Activated CD4-positive, alpha-beta T cell treated with anti-CD3 and anti-CD28 coated beads, Interleukin-2, amount 50 U/mL, for 16 hours (primary cell): ENCODE measurements at places on chromosomes 7 and 10.

DNA sequence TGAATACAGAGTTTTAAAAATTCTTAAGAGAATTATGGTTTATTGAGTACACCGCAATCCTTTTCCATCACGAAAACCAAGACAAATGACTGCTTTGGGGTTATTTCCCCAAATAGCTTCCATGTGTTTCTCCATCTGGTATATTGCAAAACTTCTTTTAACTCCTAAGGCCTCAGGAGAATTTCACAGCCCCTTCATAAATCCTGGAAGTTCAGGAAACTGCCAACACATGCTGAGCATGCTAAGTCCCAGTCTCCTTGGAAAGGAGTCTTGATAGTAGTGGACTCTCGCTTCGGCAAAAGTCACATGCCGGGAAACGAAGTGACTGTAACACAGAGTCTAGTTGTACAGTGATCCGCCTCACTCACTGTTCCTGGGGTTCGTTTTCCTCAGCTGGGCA, 88.1 kb upstream of the RSU1 start:
- no peak for DNase-seq

- DNase-seq: no peak
Measured at GRCh38 chr10:126380352-126381076, 7.8 kb downstream of the ADAM12 start.

DNA sequence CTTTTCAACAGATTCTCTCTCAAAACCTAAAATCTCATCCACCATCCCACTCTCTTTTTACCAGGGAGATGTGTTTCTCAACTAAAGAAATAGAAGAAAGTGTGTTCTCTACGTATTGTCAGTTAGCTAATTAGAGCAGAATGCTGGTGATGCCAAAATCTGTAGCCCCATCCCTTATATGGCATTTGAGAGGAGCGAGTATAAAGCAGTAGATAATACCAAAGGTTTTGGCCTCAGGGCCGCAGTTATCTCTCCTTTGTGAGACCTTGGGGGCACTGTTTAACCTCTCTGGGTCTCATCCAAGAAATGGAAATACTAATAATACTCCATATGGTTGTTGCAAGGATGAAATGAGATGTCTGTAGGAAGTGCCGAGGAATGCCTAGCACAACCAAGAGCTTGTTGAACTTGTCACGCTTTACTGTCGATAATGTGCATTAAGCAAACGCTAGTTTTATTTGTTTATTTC, 456 bp upstream of the DLD start:
- DNase-seq: no peak

GRCh38 chr10:114824391-114824790, 2.8 kb downstream of the FHIP2A start:
- no peak for DNase-seq

GRCh38 chr7:13231216-13231615, 543.8 kb downstream of the ARL4A start:
- no peak for DNase-seq

- DNase-seq: no peak
Measured at GRCh38 chr10:34549001-34549400, 266.1 kb downstream of the PARD3 start.

DNA sequence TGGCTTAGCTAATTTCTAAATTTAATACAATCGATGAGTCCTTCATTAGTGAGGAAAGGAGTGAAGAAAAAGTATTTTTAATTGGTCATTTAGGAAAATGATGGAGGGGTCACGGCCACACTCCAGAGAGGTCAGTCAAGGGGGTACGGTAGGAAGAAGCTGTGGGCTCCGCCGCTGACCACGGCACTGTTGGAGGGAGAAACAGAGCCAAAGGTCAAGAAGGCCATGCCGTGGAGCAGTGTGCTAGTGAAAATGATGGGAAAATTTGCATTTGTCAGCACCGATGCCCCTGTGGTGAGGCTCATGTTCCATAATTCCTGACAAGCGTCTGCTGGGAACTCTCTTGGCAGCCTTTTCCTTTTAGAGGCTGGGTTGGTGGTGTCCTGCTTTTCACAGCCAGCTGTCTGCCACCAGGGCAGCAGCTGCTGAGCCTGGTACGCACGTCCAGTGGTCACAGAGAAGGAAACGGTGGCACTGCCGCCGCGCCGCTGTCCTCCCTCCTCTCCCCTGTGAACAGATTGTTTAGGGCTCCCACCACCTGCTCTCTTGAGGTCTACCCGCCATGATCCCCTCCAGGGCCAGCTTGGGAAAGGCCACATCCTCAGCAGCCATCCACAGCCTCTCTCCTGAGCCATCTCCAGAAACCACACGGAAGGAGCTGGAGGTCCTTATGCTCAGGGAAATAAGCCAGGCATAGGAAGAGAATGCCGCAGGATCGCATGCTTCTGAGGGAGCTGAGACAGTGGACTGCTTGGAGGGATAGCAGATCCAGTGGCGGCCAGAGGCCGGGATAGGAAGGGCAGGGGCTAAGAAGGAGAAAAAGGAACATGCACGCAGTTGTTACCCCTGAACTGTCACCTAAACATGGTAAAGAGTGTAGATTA, 263.7 kb upstream of the PPP2R2D start:
- DNase-seq: no peak

GRCh38 chr10:133212853-133213494, 17.0 kb upstream of the UTF1 start:
- DNase-seq: no peak

DNA sequence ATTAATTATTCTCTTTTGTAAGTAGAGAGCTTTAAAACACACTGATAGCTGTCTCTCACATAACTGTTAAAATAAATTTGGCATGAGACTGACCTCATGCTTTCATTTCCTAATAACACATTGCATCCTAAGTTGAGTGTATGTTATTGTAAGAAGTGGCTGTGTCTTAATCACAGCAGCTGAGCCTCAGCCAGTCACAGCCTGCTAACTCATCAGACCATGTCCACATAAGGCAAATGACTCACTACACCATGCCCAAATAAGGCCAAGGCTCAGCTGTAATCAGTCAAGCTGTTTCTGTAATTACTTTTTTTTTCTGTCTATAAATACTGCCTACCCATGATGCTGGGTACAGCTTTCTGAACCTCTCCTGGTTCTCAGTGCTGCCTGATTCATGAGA, 860.9 kb downstream of the XPNPEP1 start:
- DNase-seq: no peak

GRCh38 chr7:111558991-111559390, 3.3 kb downstream of the IMMP2L start:
- DNase-seq: peak; percentile 5

DNA sequence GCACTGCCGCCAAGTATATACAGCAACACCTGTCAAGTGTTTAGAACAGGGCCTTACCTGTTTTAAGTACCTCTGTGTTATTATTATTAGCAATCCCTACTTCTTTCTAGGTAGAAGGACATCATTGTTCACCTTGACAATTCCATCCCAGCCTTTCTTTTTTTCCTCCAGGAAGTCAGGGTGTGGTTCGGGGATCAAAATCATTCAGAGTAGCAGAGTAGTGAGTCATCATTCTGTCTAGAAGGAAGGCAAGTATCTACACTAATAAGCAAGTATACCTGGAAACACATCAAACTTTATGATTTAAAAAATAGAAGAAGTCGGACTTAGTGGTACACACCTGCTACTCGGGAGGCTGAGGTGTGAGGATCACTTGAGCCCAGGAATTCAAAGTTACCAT, 25.5 kb upstream of the CAPZA2 start:
- DNase-seq: no peak

GRCh38 chr10:75552171-75552570, 120.7 kb downstream of the LRMDA start:
- DNase-seq: no peak

DNA sequence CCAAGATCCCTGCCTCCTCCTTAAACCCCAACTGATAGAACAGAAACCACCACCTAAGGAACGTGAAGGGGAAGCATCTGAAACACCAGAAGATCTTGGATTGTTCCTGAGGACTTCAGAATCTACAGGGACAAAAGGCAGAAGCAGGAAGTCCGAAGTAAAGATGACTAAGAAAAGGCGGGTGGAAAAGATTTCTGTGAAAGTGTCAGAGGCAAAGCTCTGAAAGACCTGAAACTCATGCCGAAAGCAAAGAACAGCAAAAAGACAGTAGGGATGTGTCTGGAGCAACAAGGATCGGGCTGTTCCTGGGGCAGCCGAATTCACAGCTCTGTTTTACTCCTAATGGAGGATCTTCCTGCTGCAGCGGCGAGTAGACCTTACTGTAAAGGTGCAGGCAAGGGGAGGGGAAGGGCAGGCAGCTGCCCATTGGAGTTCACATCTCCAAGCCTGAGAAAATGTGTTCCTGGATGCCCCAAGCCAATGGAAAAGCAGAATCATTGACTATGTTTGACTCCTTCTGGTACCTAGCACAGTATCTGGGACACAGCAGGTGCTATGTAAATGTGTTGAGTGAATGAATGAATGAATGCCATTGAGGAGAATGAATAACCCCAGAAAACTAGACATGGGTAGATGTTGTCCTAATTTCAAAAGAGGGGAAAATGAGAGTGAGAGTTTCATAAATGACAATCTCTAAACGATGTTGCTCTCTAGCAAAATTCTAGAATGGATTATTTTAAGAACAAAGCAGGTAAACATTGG, 40.4 kb downstream of the PDIA4 start:
- peak; percentile 24 for DNase-seq

DNA sequence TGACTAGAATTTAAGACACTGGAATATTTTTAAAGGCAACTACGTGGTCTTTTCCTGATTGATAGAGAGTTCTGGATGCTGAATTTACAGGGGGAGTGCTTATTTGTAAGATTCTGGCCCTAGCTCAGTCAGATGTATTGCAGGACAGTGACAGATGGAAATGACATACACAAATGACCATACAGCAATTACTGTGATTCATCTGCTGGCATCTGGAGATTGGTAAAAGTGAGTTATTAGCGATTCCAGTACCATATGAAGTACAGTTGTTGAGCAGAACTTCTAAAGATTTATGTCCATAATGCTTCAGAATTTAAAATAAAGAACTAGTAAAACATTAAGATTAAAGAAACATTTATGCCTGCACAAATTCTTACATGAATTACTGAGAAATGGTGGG, 243.2 kb downstream of the CRPPA start:
- no peak for DNase-seq

DNA sequence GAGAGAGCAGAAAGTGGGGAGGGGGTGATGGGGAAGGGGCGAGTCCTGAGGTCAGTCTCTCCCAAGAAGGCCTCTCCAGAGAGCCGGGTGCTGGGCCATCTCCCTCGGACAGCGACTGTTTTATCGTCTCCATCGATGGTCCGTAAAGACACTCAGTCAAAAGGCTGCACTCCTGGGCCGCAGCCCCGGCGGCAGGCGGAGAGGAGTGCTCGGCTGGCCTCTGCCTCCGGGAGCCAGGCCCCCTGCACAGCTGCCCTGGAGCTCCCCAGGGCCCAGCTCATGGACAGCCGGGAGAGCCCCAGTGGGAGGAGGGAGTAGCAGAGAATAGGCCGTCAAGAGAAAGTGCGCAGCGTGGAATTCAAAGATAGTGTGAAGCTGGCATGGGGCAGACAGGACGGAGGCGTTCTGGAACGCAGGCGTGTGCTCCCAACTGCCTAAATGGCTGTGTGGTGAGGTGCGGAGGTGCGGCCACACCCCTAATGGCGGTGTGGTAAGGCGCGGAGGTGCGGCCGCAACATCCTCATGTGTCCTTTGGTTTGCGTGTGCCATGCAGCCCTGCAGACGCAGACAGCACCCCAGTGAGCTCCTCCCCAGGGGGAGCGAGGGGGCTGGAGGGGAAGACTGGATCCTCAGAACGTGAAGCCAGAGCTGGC, 477.5 kb upstream of the FOXK1 start:
- DNase-seq: no peak

- DNase-seq: no peak
Measured at GRCh38 chr7:76047305-76047810, 442 bp downstream of the STYXL1 start.

DNA sequence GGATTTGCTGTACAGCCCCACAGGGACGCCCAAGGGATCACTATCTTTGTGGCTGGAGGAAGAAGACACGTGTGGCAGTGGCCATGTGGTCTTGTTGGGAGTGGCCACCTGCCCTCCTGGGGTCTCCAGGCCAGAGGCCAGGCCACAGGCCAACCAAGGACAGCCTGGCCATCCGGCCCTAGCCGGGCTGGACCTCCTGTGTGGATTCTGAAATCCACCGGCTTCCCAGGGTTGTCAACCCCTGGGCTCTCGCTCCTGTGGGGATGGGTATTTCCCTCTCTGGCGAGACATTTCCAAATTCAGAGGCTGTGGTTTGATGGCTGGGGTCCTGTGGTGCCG, 31.5 kb upstream of the CFAP46 start:
- DNase-seq: no peak

GRCh38 chr7:30188811-30189210, 54.0 kb downstream of the MTURN start:
- no peak for DNase-seq
